ENCODE measurements at places on chromosomes 3 and 15.

DNA sequence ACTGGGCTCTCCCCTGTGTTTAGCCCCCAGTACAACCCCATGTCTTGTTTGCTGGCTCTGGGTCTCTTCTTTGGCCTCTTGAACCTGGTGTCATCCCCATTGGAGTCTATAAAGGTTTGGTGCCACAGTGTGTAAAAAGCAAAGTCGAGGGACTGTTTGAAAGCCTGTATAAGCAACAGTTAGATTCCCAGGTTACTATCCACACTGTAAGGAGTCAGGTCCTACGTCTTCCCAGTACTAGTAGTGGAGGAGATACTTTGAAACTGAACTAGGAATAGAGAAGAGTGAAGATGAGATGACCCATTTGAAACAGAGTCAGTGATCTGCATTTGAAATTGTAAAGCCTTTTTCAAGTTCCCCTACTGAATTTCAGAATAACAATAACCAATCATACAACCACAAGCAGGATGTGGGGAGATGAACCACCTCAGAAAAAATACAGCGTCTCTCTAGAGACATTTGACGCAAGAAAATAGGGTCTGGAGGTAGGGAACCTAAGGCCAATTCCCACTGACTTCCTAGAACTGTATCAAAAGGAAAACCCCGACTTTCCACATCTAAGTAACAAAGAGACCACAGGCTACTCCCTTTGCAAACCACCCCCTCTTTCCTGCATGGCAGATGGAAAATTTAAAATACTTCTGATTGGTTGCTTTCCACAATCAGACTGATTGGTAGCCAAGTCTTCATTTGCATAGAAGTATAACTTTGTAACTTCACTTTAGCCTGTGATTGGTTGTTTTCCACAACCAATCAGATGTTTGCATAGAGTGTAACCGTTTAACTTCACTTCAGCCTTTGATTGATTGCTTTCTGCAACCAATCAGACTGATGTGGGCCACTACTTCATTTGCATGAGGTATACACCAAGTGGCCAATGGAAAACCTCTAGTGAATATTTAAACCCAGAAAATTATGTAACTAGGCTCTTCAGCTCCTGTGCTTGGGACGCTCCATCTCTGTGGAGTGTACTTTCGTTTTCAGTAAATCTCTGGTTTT lies 49.9 kb upstream of the NEDD4 start:
- DNase-seq, result no peak

DNA sequence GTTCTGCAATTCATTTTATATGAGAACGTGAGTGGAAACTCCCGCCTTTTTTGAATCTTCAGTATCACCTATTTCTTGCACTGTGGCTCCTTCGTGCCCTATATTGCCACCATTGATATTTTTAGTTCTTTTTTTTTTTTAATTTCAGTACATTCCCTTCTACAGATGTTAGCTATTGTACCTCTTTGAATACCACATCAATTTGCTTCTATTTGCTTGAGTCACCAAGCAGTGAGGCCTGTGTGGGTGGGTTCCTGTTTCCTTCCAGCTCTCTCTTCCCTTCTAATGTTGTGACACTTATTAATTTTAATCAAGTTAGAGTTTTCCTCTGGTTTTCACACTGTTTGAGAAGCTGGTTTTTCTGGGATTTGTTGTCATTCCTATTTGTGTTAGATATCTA lies 8.7 kb downstream of the HACD2 start:
- no peak for DNase-seq

- DNase-seq, result no peak
Measured at GRCh38 chr3:156761007-156761406, 65.1 kb upstream of the LEKR1 start.

DNA sequence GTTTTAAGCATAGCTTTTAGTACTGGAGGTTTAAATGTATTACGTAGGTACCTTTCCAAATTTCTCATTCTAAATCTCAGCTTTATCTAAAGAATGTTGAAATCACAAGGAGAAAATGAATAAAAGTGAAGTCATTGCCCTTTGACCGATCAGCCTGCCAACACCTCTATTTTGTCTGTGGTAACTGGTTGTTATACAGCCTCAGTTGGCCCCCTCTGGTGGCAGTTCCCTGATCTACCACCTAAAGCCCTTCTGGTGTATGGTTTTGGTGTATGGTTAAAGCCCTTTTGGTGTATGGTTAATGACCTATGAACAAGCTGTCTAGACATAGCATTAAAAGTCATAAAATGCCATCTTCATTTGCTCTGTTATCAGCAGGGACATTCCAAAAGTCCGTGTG lies 378.2 kb upstream of the AZI2 start:
- DNase-seq, result no peak

- no peak for DNase-seq
Measured at GRCh38 chr3:100455841-100456550, 36.4 kb upstream of the TMEM45A start.

DNA sequence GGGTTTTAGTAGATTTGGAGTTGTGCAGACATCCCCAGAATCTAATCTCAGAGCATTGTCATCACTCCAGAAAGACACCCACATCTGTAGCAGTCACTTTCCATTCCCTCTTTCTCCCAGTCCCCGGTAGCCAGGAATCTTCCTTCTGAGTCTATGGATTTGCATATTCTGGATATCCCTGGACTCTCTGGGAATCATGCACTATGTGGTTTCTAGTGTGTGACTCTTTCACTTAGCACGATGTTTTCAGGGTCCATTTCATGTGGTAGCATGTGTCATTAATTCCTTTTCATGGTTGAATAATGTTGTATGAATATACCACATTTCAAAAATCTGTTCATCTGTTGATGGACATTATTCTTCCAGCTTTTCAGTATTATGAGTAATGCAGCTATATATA lies 29.3 kb downstream of the FBLN2 start:
- no peak for DNase-seq

GRCh38 chr3:40104441-40104840 lies 205.1 kb upstream of the EIF1B start:
- DNase-seq, result no peak

- DNase-seq, result no peak
Measured at GRCh38 chr15:46366360-46367007, 731.7 kb downstream of the SQOR start.

GRCh38 chr3:134352031-134352671 lies 22.1 kb downstream of the AMOTL2 start:
- DNase-seq, result no peak

DNA sequence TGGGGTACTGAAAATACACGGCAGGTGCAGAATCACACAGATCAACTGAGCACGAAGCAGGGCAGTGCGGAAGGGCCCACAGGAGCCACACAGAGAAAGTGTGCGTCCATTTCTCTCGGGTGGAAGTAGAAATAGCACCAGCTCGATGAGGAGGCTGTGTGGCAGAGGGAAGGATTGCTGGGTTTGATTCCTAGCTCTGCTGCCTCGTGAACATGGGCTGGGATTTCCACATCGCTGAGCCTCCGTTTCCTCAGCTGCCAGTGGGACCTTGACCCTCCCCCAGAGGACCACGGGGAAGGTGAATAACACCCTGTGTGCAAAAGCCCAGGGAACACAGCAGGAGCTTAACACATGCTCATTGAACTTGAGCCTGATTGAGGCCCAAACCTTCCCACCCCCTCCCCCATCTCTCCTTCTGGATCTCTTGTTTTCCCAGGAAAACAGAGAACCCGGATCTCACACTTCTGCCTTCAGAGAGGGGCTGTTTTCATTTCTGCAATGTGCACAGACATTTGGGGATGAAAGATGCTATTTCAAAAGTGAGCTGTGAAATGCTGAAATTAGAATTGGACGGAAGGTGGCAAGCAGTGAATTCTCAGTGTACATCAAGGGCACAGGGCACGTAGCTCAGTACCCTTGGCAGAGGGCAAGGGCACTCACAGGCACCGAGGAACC lies 38.4 kb downstream of the ABTB1 start:
- no peak for DNase-seq

- DNase-seq, result no peak
Measured at GRCh38 chr3:70963431-70964275, 619.9 kb downstream of the FOXP1 start.

DNA sequence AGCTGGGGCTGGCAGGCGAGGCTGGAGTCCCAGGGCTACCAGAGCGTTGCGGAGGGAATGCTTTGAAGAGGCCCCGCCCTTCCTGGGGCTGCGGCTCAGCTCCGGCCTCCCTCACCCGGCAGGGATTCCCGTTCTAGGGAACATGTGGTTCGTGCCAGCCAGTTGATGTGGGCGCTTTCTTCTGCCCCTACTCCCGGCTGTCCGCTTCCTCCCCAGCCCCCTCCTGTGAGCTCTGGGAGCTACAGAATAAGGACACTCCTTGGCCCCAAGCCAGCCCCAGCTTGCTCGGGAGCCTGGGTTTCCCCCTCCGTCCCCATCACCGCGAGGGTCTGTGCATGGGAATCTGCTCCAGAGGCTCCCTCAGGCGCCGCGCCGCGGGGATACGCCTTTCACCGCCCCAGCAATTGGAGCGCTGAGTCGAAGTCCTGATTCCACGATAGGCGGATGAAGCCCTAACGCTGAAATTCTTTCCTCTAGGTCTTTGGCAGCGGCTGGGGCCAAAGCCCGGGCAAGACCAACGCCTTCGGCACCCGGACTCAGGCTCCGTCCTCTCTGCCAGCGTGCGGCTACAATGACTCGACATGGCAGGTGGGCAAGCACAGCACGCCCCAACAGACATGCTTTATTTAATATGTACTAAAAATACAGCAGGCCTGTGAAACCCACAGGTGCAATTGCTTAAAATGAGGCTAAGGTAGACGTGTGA lies 69.5 kb downstream of the KLF15 start:
- DNase-seq, result peak; percentile 42

- no peak for DNase-seq
Measured at GRCh38 chr3:98945666-98946065, 44.2 kb upstream of the DCBLD2 start.

- DNase-seq, result no peak
Measured at GRCh38 chr3:116199063-116199462, 246.2 kb downstream of the LSAMP start.

- DNase-seq, result no peak
Measured at GRCh38 chr15:84099181-84099580, 136.4 kb upstream of the GOLGA6L4 start.

DNA sequence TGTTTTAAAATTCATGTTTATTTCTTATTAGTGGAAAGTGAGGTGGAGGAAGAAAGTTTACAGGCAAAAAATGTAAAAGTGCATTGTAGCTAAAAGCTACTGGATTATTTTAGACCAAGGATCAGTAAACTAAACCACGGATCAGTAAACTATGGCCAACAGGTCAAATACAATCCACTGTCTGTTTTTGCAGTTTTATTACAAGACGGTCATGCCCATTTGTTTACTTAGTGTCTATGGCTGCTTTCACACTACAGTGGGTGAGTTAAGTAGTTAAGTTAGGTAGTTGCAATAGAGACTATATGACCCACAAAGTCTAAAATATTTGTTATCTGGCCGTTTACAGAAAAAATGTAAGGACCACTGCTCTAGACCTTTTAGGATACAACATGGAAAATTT lies 82.0 kb downstream of the NR2E3 start:
- no peak for DNase-seq

DNA sequence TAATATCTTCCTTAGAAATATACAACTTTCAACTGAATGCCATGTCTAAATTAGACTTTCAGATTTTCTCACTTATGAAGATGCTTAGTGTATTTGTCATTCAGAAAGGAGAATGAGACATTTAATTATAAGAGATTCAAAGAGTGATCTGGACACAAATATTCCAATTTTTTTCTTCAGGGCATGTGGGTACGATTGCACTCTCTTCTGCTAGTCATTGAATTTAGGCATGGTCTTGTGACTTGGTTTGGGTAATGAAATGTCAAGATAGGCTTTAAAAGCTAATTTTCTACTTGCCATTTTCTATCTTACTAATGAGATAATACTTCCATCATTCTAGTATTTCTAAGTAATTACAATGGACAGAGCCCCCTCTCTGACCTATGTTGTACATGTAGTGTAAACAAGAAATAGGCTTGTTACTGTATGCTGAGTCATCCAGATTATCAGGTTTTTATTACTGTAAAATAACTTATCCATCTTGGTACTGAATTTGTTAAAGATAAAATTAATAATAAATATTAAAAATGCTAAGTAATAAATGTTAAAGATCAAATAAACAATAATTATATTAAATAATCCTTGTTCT lies 770.8 kb upstream of the BCHE start:
- no peak for DNase-seq

GRCh38 chr3:28856796-28857195 lies 424.1 kb upstream of the RBMS3 start:
- DNase-seq, result no peak

GRCh38 chr3:100748220-100748619 lies 38.9 kb downstream of the TFG start:
- DNase-seq, result no peak

DNA sequence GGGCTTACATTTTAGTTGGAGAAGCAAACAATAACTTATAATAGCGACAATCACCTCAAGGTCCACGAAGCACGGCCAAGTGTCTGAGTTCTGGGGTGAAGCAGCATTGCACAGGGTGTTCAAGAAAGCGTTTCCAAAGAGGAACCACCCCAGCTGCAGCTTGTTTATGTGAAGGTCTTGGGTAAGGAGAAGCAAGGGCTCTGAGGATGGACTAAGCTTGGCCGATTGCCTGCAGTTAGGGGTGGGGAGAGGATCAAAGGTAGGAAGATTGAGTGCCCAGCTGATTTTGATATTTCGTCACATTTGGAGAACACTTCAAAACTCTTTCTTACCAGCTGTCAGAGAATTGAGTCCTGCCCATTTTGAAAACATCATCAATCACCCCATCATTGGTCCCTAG lies 321.6 kb upstream of the DNAJC19 start:
- DNase-seq, result no peak

DNA sequence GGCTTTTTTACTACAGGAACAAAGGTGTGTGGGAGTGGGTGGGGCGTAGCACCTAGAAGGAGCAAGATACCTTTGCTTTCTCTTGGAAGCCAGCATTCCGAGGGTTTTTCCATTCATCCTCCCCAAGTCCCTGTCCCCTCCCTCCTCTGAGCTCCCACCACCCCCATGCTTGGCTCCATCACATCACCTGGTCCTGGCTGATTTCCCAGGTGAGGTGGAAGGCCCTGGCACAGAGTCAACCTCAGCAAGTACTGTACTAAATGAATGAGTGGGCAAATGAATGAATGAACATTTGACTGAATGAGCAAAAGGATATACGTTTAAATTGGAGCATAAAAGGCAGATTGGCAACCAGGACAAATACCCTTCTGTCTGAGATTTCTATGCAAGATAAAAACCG lies 45.4 kb downstream of the DZIP1L start:
- DNase-seq, result no peak

GRCh38 chr3:58998476-58999117 lies 51.2 kb downstream of the CFAP20DC start:
- DNase-seq, result no peak

DNA sequence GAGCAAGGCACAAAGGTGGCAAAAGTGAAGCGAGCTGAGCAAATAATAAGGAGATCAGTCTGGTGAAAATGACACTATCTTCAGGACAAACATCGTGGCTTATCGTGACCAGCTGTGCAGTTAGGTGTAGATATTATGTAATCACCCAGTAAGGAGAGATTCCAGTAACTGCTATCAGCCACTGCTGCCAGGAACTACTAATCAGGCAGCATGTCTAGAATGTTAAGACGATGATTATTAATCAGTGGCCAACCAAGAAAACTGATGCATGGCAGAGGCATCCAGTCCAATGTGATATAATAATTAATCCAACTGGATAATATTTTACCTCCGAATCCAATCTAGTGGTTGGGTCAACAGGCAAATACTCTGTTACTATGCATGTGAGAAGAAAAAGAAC lies 252.7 kb upstream of the ZPLD1 start:
- DNase-seq, result no peak
